ENCODE measurements at places on chromosomes 12 and 14. TPM values are rescaled to one million over a fixed set of nuclear protein-coding genes. Genes with fewer than 3 reads are reported as not detected.

The ZNF891 gene
- 1.9 TPM for total RNA-seq

The FGF23 gene
- 0.04 TPM for total RNA-seq

GRCh38 chr12:45601888-45602287 lies 127.6 kb upstream of the ARID2 start:
- no peak overlapping the region for H3K4me3 ChIP-seq
- H3K4me1 ChIP-seq: no peaks in the 10 kb centered on the region
- no peak overlapping the region for H3K27ac ChIP-seq
- H3K36me3 ChIP-seq: no peaks in the 10 kb centered on the region

- H3K36me3 ChIP-seq: no peaks in the 10 kb centered on the region
- DNase-seq: no peak
- no peaks in the 10 kb centered on the region for H3K27me3 ChIP-seq
- no peak overlapping the region for H3K27ac ChIP-seq
Observed at GRCh38 chr12:66662179-66662578, 16.7 kb downstream of the GRIP1 start.

DNA sequence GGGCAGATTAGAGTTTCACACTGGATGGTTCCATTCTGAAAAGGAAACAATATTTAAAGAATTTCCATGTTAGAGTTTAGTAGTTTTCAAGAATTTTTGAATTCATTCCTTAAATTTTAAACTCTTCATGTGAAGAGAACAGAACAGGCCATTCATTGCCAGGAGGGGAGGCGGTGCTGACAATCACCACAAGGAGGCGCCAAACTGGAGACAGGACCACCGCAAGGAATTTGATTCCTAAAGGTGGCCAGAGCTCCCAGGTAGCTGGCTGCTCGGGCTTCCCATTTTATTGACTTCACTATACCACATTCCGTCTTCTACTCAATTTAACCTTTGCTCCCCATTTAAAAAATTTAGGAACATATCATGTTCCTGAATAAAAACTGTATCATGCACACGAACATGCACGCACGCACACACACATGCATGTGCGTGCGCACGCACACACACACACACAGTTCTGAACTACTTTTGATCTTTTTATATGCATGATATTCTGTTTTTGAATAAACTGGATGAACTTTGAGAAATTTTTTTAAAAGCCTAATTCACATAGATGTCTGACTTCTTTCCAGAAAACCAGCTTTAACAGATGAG lies 101.2 kb downstream of the NELL2 start:
- H3K27me3 ChIP-seq: no peaks in the 10 kb centered on the region
- no peaks in the 10 kb centered on the region for H3K36me3 ChIP-seq
- DNase-seq: no peak
- no peak overlapping the region for H3K4me3 ChIP-seq
- no peak overlapping the region for H3K27ac ChIP-seq

The MUCL1 gene
- not detected for total RNA-seq

DNA sequence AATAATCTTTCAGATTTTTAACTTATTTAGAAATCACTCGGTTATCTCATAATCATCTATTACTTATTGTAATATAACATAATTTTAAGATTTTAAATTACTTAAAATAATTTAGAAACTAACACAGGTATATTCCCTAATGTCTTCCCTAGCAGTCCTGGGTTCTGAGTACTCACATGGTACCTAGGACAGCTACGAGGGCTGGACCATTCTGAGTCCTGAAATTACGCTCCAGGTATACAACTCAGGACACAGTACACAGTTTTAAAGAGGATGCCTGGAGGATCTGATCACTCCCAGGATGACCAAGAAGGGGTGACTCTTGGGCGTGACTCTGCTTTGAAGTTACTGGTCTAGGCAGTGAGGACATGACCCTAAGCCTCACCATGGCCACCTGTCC lies 9.1 kb upstream of the RASSF8 start:
- no peak for DNase-seq
- H3K4me1 ChIP-seq: no peaks in the 10 kb centered on the region
- peaks cover 5% of the 10 kb centered on the region for H3K36me3 ChIP-seq
- H3K27me3 ChIP-seq: no peaks in the 10 kb centered on the region
- no peak overlapping the region for H3K27ac ChIP-seq

GRCh38 chr12:69070319-69071090 lies 137.5 kb upstream of the CPM start:
- DNase-seq: peak; percentile 76
- H3K27me3 ChIP-seq: no peaks in the 10 kb centered on the region
- no peak overlapping the region for H3K4me3 ChIP-seq
- no peak overlapping the region for H3K27ac ChIP-seq

- H3K4me3 ChIP-seq: no peak overlapping the region
- H3K36me3 ChIP-seq: no peaks in the 10 kb centered on the region
- H3K4me1 ChIP-seq: peaks cover 32% of the 10 kb centered on the region
- H3K27ac ChIP-seq: peak overlapping the region; percentile 70
- peak; percentile 87 for DNase-seq
Observed at GRCh38 chr14:96231056-96231455, 25.0 kb upstream of the BDKRB1 start.

The STYK1 gene
- not detected for total RNA-seq

DNA sequence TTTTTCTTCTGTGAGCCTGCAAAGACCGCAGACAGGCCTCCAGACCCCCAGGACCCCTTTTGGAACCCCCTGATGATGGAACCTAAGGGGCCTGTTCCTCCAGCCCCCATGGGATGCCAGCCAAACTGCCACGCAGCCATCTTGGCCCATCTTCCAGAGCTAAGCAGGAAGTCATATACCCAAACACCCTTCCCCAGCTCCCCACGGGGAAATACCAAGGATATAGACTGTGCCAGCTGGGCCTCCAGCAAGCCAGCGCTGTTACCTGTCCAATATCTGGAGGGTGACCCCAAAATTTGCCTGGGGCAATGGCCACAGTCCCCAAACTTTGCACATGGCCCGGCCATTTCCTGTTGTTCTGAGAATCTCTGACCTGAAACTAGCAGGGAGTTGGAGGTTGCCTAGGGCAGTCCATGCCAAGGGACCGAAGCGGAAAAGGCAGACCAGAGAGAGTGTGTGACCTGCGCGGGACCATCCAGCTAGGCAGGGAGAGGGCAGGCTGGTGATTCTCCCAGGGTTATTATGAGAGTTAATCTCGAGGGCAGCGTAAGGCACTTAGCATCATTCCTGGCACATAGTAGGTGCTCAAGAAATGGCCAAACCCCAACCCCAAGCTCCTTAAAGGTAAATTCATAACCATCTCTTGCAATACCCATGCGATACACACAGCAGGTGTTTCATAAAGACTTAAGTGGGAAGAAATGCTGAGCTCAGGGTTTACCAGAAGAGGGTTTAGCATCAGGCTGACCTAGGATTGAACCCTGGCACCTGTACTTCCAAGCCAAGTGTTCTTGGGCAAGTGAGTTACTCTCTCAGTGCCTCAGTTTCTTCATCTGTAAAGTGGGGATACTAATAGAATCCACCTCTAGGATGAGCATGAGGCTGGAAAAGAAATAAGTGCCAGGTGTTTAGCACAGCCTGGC lies 2.6 kb upstream of the RASAL1 start:
- no peak overlapping the region for H3K27ac ChIP-seq
- H3K36me3 ChIP-seq: no peaks in the 10 kb centered on the region
- peaks cover 4% of the 10 kb centered on the region for H3K4me1 ChIP-seq
- DNase-seq: no peak
- H3K4me3 ChIP-seq: no peak overlapping the region
- peaks cover 27% of the 10 kb centered on the region for H3K27me3 ChIP-seq

DNA sequence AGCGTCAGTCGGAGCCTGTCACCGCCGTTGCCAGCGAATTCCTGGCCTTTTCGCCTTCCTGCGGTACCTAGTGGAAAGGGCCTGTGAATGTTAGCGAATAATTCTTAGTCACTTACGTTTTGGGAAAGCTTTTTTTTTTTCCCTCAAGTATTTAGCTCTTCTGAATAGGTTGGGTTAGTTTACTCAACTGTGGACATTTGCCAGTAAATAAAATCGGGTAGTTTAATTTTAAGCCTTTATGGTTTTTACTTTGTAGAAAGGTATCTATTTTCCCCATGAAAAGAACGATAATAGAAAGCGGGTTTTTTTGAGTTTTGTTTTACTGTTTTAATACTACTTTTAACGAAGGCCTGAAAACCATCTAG lies 1.7 kb downstream of the YY1 start:
- H3K36me3 ChIP-seq: peaks cover 3% of the 10 kb centered on the region
- H3K4me1 ChIP-seq: peaks cover 14% of the 10 kb centered on the region
- H3K27ac ChIP-seq: peak overlapping the region; percentile 96
- peak overlapping the region; percentile 65 for H3K4me3 ChIP-seq
- H3K27me3 ChIP-seq: no peaks in the 10 kb centered on the region

- H3K4me3 ChIP-seq: no peak overlapping the region
- no peaks in the 10 kb centered on the region for H3K36me3 ChIP-seq
- H3K27me3 ChIP-seq: no peaks in the 10 kb centered on the region
- no peak for DNase-seq
- H3K4me1 ChIP-seq: no peaks in the 10 kb centered on the region
Observed at GRCh38 chr12:88351146-88351545, 209.0 kb downstream of the TMTC3 start.

The C12orf56 gene
- 0.80 TPM for total RNA-seq

The FGF6 gene
- total RNA-seq: 24.7 TPM

The OR6J1 gene
- total RNA-seq: not detected

The RIN3 gene
- total RNA-seq: 4.3 TPM

DNA sequence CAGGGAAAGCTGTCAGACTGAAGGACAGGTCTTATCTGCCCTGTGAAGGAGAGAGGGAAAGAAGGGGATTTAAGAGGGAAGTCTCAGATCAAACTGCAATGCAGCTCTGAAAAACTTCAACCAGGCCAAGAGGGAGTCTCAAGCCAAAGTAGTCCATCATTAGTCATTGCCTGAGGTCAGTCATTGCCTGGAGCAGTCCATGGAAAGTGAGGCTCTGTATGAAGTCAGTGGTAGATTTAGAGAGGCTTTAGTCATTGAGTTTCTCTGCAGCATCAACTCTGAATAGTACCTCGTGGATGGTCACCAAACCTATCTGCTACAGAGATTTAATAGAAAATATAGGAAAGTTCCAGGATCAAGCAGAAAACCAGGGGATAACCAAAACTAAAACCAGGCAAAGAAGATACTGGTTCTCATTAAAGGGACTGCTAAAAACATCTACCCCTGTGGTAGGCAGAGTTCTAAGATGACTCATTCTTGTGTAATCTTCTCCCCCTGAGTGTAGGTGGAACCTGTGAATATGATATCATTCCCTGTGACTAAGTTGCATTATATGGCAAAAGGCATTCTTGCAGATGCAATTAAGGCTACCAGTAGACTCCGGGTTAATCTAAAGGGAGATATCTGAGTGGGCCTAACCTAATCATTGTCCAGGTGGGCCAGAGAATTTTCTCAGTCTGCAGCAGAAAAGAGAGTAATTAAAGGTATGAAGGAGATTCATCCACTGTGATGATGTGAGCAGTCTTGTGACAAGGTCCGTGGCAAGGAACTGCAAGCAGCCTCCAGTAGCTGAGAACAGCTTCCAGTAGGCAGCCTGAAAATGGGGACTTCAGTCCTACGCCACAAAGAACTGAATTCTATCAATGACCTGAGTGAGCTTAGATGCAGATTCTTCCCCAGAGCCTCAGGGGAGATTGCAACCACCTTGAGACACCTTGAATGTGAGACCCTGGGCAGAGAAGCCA lies 123.1 kb downstream of the GALC start:
- no peaks in the 10 kb centered on the region for H3K4me1 ChIP-seq
- H3K36me3 ChIP-seq: no peaks in the 10 kb centered on the region
- no peak overlapping the region for H3K4me3 ChIP-seq
- H3K27me3 ChIP-seq: no peaks in the 10 kb centered on the region

- H3K4me3 ChIP-seq: no peak overlapping the region
- no peak overlapping the region for H3K27ac ChIP-seq
- H3K4me1 ChIP-seq: no peaks in the 10 kb centered on the region
- no peak for DNase-seq
Observed at GRCh38 chr14:56143025-56143424, 24.8 kb downstream of the PELI2 start.

DNA sequence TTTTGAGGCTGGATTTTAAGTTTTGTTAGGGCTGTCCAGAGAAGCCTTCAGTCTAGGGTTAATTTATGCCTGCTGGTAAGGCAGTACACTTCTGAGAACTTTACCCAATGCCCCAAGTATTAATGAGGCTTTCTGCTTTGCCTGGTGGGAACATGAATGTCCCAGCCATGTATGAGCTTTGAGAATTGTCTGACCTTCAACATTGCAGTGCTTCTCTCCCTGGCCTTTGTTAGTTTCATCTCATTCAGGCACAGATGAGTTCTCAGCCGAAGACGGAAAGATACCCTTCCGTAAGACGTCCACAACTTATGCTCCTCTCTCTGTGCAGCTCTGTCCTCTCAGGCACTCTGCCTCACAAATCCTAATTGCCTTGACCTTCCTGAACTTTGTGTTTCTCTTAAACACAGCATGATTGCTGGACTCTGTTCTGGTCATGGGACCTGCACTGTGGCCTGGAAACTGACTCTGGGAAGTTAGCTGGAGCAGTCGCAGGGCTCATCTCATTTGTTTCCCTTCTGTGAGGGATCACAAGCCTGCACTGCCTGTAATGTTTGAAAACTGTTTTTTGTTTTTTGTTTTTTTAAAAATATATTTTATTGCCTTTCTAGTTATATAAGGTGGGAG lies 15.7 kb downstream of the CHPT1 start:
- H3K27ac ChIP-seq: no peak overlapping the region
- peak; percentile 68 for DNase-seq
- H3K27me3 ChIP-seq: no peaks in the 10 kb centered on the region
- H3K4me1 ChIP-seq: no peaks in the 10 kb centered on the region

- H3K4me1 ChIP-seq: peaks cover 9% of the 10 kb centered on the region
- H3K27ac ChIP-seq: no peak overlapping the region
- no peak for DNase-seq
- peaks cover 5% of the 10 kb centered on the region for H3K27me3 ChIP-seq
Observed at GRCh38 chr14:101410126-101410525, 151.2 kb upstream of the DIO3 start.

DNA sequence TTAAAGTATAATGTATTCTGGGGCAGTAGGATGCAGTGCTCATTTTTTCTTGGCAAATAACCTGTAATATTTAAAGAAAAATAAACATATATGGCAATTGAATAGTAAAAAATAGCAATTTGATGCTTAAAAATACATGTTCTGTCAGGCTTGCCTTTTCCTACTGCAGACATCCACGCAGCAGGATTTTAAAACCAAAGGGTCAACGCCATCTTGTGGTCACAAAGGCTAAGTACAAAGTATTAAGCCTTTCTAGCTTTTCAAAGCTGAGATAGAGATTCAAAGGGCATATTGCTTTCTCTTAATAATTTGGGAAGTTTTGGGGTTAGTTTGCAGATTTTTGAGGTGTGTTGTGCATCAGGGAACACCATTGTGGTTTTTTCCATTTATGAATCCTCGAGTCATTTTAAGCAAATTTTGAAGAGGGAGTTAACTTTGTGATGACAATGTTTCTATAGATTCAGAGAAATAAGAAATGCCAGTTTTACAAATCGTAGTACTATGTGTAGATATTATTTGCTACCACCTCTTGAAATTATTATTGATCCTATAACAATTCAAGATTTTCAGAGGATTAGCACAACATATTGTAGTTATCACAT lies 4.7 kb upstream of the CCER1 start:
- H3K4me1 ChIP-seq: no peaks in the 10 kb centered on the region
- no peak overlapping the region for H3K27ac ChIP-seq
- no peaks in the 10 kb centered on the region for H3K36me3 ChIP-seq
- no peak overlapping the region for H3K4me3 ChIP-seq
